CD4-positive, alpha-beta T cell treated with Interleukin-15 for 4 hours (primary cell): ENCODE measurements at places on chromosomes 16 and 17.

DNA sequence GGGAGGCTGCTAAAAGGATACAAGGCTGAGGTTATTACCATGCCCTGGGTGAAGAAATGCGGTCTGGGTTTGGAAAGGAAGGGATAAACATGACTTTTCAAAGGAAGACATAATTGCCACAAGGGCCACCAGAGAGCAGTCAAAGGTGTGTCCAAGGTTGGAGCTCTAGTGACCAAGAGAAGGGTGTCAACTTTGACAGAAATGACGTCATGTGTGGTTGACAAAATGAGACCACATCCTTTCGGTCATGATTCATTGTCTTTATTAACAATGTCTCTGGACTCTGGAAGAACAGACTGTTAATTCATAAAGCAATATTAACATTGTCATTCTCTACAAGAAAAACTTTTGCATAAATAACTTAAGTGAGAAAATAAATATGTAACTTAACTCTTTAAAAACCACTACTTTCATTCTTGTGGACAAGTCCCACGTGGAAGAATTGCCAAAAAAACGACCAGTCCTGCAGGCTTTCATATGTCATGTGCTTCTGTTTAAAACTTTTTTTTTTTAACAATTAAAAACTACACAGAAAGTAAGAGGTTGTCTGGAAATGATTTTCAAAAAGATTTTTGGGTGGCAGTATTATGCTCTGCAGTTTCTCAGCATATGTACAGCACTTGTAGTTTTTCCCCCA, 5.0 kb downstream of the SOST start:
- DNase-seq, result no peak

- DNase-seq, result no peak
Measured at GRCh38 chr16:4263504-4264436, 9.1 kb downstream of the TFAP4 start.

DNA sequence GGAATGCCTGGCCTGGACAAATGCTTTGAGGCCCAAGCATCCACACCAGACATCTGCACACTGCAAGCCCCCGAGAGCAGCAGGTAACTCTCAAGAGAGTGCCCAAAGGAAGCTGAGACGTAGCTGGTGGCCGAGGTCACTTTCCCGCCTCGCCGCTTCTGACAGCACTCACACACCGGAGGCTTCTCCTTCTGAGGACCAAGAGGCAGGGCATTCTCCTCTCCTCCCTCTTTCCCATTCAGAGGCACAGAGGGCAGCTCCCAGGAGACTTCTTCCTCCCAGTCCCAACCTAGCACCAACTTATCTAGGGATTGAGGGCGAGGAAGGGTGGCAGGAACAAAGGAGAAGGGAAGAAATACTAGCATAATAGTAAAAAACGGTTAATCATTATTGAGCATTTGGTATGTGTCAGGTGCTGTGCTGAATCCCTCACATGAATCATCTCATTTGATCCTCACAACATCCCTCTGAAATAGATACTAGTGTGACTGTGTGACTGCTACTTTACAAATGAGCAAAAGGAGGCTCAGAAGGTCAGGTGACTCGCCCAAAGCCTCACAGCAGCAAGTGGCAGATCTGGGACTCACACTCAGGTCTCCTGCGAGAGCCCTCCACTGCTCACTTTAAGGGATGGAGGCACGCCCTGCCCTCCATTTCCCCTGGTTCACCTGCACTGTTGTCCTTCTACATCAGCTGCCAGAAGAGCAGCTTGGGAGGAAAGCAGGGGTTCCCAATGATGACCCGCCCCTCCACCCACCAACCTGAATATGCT, 41.8 kb downstream of the MYO18A start:
- DNase-seq, result peak; percentile 78

DNA sequence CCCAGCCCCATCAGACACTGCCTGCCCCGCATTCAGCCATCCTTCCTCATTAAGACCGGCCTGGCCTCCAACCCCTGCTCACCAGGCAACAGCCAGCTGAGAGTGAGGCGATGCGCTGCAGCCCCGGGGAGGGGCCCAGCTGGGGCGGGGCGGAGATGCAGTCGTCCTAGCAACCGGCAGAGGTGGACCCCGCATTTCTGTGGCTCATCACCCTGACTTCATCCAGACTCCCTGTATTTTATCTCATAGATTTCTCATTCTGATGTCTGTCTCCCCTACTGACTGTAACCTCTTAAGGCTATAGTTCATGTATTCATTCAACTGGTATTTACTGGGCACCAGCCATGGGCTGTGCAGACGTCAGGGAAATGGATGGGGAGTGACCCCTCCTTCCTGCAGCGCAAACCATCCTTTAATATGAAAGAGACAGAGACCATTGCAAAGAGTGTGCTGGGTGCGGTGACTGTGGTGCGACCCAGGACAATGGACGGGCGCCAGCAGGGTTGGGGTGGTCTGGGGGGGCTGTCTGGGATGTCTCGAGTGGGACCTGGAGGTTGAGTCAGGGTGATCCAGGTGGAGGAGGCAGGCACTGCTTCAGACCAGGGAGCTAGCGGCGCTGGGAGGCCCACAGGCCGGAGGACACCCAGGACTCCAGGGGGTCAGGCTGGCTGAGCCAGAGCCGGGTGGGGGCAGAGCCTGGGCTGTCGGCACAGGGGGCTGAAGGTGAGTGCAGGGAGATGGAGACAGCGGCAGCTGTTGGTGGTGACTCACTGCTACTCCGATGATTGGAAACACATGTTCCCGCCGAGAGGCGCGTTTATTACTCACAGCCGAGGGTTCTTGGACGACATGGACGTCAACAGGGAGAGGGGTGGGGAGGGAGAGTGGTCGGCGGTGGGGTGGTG, 10.5 kb upstream of the TIMP2 start:
- DNase-seq, result no peak

DNA sequence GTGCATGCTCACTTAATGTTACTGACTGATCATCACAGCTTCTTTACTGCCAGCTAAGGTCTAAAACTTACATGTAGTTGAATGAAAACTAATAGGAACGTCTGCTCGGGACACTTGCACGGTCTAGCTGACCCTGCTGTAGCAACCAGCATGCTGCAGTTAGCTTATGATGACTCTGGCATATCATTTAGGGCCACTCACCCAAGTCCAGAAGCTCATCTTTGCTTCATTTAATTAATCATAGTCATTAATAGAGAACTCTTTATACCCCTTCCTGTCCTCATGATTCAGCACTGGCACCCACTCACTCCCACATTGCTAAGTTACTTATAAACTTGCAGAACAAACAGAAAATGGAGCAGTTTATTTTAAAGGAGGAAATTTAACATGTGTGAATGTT, 136.3 kb downstream of the NLK start:
- no peak for DNase-seq

DNA sequence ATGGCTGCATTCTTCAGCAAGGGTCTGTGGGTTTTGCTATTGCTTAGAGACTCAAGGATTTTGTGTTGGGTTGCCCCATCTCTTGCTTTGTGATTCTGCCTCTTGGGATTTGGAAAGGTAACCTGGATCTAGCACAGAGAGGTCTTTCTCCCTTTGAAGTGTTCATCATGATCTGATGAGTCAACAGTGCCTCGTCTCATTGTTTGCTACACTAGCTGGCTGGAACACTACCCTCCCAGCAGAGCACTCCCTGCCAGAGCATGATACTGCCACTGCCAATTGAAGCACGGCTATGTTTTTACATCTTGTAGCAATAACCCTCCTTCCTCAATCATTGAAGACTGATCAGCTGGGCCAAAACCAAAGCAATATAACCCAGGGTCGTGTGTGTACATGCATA, 361.0 kb downstream of the CDH13 start:
- DNase-seq, result no peak

DNA sequence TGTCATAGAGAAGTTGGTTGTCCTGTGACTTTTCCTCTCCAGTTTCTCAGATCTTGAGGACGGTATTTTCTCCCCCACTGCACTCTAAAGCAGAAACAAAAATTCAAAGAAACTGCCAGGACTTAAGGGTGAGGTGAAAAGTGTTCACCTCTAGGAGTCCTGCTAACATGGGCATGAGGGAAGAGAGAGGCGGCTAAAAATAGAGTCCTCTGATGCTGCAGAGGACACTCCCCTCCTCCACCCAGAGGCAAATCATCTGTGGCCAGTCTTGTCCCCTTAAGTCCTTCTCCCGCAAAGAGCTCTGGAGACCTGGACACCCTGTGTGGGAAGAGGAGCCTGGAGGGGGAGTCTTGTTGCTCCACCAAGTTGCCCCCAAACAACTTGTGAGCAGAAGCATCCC, 4.7 kb upstream of the DDX19A start:
- no peak for DNase-seq

DNA sequence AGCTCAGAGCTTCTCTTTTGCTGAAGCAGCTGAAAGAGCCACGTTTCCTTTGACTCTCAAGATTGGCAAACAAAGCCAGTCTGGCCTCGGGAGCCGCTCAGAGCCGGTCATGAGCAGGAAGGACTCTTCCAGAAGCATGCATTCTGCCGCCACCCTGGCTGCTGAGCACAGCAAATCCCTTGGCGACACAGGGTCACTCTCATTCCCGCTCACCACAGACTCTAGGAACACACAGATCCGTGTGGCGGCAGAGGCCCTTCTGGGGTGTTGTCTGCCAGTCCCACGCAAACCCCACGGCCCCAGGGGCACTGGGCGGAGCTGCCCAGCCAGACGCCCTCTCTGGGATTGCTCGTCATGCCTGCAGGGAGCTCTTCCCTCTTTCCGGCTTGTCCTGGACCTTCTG, 157.0 kb downstream of the C16orf95 start:
- DNase-seq, result no peak

GRCh38 chr17:50507871-50508572, at the start of gene MYCBPAP:
MYCBPAP (plus strand) TSS chr17:50508439; CDS start chr17:50508675, 236 bp downstream.
- peak; percentile 66 for DNase-seq

DNA sequence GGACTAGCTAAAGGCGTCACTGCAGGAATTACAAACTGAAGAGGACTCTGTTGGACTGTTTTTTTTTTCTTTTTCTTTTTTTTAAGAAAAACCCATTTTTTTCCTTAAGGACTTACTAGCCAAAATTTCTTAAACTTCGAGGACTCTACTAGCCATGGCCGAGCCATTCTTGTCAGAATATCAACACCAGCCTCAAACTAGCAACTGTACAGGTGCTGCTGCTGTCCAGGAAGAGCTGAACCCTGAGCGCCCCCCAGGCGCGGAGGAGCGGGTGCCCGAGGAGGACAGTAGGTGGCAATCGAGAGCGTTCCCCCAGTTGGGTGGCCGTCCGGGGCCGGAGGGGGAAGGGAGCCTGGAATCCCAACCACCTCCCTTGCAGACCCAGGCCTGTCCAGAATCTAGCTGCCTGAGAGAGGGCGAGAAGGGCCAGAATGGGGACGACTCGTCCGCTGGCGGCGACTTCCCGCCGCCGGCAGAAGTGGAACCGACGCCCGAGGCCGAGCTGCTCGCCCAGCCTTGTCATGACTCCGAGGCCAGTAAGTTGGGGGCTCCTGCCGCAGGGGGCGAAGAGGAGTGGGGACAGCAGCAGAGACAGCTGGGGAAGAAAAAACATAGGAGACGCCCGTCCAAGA, 878 bp downstream of the HEXIM1 start:
- peak; percentile 72 for DNase-seq

GRCh38 chr17:4785311-4786105, 656 bp downstream of the VMO1 start:
- DNase-seq, result no peak

- no peak for DNase-seq
Measured at GRCh38 chr17:27535178-27535928, 79.1 kb downstream of the KSR1 start.

DNA sequence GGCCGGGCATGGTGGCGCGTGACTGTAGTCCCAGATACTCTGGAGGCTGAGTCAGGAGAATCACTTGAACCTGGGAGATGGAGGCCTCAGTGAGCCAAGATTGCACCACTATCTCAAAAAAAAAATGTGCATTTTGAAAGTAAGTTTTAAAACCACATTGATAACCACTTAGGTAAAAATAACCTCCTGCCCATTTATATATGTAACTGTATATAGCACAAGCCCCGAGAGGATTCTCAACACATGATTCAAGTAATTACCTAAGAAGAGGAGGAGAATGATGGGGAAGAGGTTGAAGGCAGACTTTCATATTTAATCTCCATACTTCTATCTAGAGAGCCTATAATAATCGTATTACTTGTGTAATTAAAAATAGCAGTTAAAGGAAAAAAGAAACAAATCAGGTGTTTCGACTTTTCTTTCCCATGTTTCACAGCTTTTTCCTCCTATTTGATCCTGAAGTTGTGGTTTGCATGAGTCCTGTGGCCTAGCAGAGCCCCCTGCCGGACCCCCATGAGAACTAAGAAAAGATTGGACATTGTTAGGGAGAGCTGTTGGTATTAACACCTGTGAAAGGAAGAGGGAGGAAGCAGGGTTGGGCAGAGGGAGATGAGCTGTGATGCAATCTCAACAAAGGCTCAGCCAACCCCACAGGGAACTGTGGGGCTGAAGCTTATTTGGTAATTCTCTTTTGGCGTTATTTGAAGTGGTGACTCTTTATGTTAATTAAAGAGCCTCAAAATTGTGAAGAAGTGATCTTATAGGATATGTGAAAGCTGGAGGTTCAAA, 22.1 kb downstream of the PMFBP1 start:
- DNase-seq, result no peak

DNA sequence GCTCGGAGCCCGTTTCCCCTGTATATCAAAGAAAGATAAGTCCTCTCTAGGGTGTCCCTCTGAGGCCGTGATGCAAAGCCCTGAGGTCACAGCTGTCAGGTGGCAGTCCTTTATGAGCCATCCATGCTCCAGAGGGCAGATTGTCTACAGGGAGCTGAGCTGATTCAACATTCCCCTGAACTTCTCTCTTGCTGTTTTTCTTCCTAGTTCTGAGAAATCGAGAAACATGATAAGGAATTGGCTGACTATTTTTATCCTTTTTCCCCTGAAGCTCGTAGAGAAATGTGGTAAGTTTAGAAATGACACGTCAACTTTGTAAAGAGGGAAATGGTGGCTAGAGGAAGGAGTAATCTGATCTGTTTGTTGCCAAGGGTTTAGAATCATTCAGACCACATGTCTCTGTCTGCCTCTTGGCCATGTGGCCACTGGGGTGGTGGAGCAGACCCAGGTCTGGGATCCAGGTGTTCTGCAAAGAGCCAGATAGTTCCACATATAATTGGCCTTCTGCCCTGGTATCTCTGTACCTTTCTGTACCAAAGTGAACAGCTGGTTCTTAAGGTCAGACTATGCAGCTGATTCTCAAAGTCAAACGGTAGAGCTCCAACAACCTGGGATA, 3.5 kb downstream of the CTNS start:
- DNase-seq, result no peak

DNA sequence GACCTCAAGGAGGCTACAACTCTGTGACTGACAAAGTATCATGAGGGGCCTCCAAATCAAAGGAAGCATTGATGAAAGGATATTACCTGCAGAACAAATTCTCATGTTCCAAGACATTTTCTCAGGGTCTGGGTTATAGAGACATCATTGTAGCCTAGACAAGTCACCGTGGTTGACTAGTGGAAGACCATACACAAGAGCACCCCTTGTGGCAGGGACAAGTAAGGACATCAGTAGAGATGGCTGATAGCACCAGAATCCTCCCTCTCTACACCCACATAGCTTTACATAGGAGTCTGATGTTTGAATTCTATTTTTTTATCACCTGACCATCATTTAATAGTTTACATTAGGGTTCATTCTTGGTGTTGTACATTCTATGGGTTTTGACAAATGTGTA, 32.5 kb upstream of the CDH8 start:
- DNase-seq, result no peak

GRCh38 chr17:57016764-57017116, 38.8 kb downstream of the SCPEP1 start:
- no peak for DNase-seq
